ENCODE measurements at places on chromosomes 2 and 18.

DNA sequence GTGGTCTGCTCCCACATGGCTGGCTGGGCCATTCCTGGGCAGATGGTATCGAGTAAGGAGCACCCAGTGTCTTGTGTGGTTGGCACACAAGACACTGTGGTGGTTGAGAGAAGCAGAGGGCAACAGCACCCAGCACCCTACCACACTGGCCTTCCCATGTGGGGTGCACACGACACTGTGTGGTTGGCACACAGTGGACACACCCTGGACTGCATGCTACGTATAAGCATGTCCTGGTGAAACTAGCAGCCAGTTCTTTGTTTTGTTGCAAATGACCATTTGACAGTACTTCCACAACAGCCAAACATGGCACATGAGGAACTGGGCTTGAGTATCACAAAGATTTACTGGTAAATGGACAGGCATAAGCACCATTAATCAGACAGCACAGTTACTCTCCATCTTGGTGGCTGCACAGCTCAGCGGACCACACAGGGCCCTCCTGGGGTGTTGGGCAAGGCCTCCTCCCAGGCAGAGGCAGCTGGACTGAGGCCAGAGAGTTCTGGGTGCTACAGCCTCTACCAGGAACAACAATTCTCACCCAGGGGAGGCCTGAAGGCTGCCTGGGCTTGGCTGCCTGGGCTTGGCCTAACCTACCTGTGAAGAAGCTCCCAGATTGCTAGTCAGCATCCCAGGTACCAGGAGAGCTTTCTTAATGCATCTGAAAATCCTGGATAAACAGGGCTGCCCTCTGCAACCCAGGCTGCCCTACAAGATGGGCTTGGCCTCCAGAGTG is 59.3 kb upstream of the ALPP start:
- DNase-seq, result peak; percentile 51

GRCh38 chr18:77146249-77147080 is 13.9 kb upstream of the MBP start:
- no peak for DNase-seq

GRCh38 chr18:13487237-13487636 is 239.1 kb downstream of the FAM210A start:
- no peak for DNase-seq

DNA sequence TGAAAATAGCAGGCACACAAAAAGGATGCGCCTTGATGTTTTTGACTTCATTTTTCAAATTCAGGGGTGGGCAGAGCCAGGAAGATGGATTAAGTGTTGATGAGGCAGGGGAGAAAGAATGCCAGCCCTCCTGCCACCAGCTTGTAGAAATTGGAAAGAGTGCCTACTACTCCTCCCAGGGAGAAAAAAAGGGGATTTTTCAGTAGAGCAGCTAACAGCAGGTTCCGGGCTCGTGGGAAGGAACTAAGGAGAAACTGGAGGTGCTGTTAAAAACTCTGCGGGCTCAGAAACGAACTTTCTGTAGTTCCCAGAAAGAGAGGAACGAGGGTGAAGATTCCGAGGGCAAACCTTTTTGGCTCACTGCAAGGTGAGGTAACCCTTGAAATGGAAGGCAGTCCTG is 100.1 kb upstream of the MCFD2 start:
- no peak for DNase-seq

DNA sequence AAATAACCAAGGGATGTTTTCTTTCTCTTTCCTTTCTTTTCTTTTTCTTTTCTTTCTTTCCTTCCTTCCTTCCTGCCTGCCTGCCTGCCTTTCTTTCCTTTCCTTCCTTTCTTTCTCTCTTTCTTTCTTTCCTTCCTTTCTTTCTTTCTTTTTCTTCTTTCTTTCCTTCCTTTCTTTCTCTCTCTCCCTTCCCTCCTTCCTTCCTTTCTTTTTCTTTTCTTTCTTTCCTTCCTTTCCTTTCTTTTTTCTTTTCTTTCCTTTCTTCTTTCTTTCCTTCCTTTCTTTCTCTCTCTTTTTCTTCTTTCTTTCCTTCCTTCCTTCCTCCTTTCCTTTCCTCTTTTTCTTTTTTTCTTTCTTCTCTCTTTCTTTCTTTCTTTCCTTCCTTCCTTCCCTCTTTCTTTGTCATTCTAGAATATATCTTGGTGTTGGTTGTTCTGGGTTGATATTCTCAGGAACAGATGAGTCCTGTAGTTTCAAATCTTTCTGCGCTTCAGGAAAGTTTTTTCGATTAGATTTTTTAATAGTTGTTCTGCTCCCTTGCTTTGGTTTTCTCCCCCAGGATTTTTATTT is 101.5 kb upstream of the FBXO11 start:
- DNase-seq, result no peak

DNA sequence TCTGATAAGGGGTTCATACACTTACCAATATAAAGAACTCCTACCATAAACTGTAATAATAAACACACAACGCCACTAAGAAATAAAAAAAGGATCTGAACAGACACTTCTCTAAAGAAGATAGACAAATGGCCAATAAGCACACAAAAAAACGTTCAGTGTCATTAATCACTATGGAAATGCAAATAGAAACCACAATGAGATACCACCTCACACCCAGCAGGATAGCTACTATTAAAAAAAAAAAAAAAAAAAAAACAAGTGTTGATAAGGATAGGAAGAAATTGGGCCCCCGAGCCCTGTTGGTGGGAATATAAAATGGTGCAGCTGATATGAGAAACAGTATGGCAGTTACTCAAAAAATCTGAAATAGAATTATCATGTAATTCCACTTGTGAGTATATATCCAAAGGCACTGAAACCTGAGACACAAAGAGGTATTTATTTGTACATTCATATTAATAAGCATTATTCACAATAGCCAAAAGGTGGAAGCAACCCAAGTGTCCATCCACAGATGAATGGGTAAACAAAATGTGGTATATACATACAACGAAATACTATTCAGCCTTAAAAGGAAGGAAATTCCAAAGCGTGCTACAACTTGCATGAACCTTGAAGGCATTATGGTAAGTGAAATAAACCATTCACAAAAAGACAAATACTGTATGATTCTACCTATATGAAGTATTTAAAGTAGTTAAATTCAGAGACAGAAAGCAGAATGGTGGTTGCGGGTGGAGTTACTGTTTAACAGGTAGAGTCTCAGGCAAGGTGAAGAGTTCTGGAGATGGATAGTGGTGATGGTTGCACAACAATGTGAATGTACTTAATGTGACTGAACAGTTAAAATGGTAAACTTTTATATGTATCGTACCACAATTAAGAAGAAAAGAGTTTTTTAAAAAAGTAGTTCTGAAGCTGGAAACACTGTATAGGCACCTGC is 17.9 kb downstream of the REV1 start:
- DNase-seq, result no peak

- DNase-seq, result no peak
These were observed 1082.0 kb downstream of the SOCS6 start for GRCh38 chr18:71370671-71371445.

DNA sequence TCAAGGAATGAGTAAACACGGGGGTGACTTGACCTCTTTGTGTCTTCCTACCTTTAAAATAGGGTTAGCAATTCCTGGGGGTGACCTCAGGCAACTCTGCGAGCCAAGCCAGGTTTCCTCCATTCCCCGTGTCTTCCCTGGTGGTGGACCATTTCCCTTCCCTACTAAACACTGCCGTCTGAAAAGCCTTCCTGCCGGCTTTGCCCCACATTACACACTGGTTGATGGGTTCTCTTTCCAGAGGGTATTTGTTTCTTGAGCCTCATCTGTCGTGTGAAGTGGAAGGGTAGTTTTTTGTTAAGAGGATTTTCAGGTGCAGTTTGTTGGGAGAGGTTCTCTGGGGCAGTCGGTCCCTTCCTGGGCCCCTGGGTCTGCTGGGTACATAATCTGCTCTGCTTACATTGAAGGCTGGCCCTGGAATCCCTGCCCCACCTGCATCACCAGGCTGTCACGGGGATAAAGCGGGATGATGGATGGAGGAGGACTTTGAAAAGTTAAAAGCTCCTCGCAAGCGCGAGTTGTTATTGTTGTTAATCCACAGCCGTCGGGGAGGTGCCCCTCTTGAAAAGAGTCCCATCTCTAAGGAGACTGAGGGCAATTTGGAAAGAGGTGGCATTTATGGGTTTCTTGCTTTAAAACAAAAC is 175.4 kb upstream of the SPRED2 start:
- no peak for DNase-seq

DNA sequence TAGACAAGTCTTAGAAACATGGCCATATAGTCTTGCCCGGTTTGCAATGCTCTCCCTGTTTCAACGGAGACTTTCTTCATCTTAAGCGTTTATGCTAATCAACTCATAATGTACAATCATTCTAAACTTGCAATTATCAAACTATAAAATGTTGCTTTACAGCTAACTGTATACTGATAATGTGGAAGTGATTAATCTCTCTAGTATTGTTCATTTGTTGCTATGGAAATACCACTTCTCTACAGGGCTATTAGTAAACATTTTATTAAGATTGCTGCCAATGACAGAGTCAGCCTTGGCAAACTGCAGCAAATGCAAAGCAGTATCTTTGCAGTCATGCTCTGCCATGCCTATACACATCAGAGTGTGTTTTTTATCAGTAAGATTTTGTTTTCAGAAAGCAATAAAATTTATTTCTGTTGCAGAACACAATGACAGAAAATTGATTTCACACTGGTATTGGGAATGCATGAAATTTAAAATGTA is 1201.8 kb upstream of the CDH2 start:
- DNase-seq, result no peak

DNA sequence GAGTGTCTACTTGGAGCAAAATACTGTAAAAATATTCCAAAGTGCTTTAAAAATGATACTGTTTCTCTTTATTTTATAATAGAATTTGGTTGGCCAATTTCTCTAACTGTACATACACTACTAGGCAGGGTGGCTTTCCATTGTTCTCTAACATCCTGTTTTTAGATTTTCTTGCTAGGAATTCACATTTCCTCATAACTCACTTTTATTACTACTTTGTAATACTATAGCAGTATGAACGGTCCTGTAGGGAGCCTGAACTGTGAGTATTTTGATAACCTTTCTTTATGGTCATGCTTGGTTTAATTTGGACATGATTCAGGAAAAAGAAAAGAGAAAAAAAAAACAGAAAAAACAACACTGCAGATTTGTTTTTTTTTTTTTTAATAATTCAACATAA is 37.8 kb downstream of the GCG start:
- peak; percentile 39 for DNase-seq

GRCh38 chr2:37656512-37657423 is 14.7 kb downstream of the CDC42EP3 start:
- DNase-seq, result no peak

DNA sequence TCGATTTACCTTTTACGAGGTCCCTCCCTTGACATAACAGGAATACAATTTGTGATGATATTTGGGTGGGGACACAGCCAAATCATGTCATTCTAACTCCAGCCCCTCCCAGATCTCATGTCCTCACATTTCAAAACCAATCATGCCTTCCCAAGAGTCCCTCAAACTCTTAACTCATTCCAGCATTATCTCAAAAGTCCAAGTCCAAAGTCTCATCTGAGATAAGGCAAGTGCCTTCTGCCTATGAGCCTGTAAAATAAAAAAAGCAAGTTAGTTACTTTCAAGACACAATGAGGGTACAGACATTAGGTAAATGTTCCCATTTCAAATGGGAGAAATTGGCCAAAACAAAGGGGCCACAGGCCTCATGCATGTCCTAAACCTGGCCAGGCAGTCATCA is 381.1 kb downstream of the PIK3C3 start:
- DNase-seq, result no peak

- DNase-seq, result no peak
These were observed 161.6 kb upstream of the ALKAL2 start for GRCh38 chr2:449246-450067.

DNA sequence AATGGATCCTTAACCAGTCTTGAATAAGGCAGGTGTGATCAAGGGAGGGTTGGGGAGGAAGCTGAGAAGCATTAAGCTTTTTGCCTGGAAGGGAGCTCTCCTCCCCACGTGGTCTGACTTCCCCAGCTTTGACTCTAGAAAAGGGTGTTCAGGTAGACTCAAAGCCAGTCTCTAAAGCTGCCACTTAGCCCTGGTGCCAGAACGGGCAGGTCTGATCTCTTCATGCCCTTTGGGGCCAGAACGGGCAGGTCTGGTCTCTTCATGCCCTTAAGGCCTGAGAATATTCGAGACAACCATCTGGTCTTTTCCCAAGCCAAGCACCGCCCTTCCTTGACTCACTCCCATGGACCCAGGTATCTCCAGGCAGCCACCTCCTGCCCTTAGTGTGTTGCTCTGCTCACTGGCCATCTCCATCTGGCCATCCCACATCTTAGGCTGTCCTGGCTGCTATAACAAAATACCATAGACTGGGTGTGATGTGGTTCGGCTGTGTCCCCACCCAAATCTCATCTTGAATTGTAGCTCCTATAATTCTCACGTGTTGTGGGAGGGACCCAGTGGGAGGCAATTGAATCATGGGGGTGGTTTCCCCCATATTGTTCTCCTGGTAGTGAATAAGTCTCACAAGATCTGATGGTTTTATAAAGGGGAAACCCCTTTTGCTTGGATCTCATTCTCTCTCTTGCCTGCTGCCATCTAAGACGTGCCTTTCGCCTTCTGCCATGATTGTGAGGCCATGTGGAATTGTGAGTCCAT is 59.4 kb downstream of the SNORC start:
- DNase-seq, result peak; percentile 17

GRCh38 chr2:18651842-18652774 is 62.7 kb upstream of the NT5C1B start:
- no peak for DNase-seq

DNA sequence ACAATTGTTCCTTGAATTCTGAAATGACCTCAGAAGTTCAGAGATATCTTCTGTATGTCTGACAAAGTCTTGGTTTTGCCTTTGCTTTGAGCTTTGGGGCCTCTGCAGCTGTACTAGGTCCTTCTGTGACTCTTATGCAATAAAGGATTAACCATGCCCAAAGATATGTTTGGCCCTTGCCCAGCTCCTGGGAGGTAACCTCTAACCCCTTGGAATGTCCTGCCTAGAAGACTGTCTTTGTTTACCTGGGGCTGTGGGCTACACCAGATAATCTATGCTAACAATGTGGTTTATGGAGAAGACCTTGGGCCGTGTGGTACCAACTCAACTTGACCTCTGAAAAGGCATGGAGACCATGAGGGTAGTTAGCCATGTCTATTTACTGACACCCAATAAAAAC is 140.9 kb upstream of the CAPN13 start:
- no peak for DNase-seq

DNA sequence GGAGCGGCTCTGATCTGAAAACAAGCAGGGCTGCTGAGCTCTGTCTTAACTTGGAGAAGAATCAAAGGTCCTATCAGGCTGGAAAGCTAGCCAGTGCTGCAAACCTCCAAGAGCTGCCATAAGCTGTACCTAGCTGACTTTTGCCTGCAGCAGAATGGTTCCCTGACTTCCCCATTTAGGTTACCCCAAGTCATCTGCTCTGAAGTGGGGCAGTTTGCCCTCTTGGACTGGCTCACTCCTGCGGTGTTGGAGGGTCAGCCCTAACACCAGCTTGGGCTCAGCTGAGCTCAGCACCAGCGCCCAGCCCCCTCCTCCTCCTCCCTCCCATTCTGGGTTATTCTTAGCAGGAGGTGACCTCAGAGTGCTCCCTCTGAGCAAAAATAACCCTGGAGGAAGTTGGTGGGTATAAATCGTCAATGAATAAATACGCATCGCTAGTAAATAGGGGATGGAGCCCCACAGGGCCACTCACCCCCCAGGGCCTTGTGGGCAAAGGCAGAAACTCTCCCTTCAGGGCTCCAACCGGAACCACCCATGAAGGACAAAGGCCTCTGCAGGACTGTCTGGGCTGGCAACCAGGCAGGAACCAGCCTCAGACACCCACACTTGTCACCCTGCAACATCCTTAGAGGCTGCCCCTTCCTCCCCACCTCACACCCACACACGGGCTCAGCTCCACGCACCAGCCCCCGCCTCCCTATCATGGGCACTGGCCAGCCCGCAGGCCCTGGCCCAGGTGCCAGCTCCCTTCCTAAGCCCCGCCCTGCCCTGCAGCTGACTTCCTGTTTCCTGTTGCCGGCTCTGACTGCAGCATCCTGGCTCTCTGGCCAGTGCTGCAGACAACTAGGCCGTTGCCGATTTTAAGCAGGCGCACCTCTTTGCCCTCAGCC is 46.9 kb downstream of the DNMT3A start:
- peak; percentile 64 for DNase-seq

Measured in inflammatory macrophage treated with lipopolysaccharide for 4 hours (primary cell).